ENCODE measurements at places on chromosomes 12 and 14. TPM values are rescaled to one million over a fixed set of nuclear protein-coding genes. Genes with fewer than 3 reads are reported as not detected.
A peak's percentile ranks its signal among the peaks of the same experiment; 100 is the strongest.

DNA sequence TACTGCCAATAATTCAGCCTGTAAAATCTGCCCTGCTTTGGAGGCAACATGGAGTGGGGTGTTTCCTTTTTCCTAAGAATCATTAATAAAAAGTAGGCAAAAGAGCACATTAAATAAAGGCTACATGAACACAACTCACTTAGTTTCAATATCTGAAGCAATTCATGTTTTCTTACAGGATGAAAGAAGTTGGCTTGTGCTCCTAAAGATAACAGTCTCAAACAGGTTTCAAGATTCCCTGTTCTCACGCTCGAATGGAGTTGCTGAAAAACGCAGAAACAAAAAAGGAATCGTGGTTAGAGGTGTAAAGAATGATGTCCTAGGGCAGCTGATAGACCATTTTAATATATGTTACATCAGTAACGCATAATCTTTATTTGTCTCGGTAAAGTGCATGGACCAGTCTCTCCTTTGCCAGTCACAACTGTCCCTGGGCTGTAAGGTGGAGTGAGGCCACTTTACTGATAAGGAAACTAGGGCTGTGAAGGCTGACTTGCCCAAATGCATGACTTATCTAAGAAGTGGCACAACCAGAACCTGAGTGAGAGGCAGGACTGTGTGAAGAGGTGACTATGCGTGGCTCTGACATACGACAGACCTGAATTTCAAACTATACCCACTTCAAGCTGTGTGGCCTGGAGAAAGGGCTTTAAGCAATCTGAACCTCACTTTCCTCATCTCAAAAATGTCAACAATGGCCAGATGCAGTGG is 12.6 kb downstream of the GIT2 start:
- no peak for DNase-seq

DNA sequence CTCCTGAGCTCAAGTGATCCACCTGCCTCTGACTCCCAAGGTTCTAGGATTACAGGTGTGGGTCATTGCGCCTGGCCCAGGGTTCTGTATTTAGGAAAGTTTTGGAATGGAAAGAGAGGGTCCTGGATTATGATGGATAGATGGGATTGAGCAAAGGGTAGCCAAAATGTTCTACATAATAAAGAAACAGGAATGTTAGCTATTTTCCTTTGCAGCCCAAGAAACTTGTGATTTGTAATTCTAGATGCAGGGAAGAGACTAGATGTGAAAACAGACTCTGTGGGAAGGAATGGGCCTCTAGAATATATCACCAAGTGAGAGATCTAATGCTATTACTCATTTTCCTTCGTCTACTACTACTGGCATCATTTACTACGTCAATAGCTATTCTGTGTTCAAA is 29.6 kb upstream of the HELB start:
- DNase-seq = no peak

DNA sequence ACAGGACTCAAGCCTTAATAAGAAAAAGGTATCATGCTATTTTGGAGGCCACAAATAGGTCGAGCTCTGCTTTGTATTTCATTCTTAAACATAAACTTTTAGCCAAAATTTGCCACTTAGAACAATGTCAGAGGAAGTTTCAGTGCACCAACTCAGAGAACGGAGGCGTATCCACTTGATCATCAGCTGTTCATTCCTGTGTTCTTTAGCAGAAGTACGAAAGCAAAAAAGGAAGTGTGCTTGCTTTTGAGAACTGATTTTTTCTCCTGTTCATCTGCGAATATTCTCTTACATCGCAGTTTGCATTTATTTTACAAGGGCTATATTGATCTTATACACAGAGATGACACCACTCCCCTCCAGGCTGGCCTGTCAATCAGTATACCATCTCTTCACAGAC is 188.6 kb upstream of the SOX5 start:
- DNase-seq = no peak

GRCh38 chr14:63039866-63040265 is 5.4 kb downstream of the KCNH5 start:
- DNase-seq = no peak

DNA sequence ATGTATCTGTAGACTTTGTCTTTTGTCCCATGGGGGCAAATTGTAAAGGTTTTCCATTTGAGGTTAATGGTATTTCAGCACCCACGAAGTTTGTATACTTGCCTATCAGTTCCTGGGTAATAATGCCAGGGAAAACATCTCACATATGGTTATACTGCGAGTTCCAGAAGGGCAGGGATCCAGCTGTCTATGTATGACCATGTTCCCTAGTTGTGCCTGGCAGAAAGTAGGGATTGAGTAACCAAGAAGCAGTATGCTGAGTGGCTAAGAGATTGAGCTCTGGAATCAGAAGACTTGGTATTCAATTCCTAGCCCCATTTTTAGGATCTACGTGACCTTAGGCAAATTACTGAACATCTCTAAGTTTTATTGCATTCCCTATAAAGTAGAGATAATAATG is 173.2 kb upstream of the PWP1 start:
- DNase-seq = no peak

GRCh38 chr14:77889971-77890442 is 90.1 kb downstream of the ADCK1 start:
- DNase-seq = no peak

DNA sequence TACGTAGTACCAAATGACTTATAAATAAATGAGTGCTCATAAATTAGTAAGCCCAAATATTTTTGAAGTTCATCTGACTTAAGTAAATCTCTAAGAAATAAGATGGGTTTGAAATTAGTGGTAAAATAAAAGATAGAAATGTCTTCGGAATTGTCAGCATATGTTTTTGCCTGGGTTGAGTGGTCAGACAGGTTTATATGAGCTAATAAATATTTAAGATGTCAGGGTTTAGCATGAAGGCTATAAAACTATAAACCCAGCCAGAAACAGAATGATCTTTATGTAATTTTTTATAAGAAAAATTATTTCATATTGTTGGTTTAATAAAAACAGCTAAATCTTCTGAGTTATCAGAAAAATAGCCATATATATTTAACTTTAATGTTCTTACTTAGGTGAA is 37.3 kb downstream of the JAG2 start:
- DNase-seq = no peak

GRCh38 chr14:53060046-53060445 is 93.1 kb downstream of the DDHD1 start:
- DNase-seq = no peak

DNA sequence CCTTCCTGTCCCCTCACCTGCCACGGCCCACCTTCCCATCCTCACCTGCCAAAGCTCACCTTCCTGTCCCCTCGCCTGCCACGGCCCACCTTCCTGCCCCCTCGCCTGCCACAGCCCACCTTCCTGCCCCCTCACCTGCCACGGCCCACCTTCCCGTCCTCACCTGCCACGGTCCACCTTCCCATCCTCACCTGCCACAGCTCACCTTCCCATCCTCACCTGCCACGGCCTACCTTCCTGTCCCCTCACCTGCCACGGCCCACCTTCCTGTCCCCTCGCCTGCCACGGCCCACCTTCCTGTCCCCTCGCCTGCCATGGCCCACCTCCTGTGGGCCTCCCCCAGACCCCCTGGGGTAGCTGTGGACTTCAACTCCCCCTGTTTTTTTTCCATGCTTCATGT is 48.8 kb upstream of the GPR68 start:
- DNase-seq = no peak

DNA sequence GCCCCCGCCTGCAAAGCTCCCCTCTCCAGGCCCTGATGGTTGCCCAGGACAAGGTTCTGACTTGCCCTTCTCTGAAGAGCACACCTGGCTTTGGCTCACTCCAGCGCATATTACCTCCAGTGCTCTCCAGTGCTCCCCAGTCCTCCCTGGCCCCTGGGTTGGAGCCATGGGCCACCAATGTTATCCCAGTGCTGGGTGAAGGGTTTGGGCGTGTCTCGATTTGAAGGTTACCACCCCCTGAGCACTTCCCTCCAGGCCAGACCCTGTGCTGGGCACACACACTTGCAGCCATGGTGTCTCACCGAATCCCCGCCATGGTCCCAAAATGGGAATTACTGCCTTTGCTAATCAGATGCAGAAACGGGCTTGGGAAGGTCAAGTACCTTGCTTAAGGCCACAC is 11.1 kb downstream of the RITA1 start:
- DNase-seq = peak; percentile 59

- no peak for DNase-seq
These were observed 29.2 kb downstream of the ITPK1 start for GRCh38 chr14:93086441-93087055.

KRT82 gene
- total RNA-seq = not detected

SERPINA4 gene
- not detected for total RNA-seq

TMEM52B gene
- total RNA-seq = 0.13 TPM

OR9K2 gene
- not detected for total RNA-seq

RTL1 gene
- total RNA-seq = not detected
